ENCODE measurements at places on chromosomes 5 and 9. TPM values are rescaled to one million over a fixed set of nuclear protein-coding genes. Genes with fewer than 3 reads are reported as not detected.
A peak's percentile ranks its signal among the peaks of the same experiment; 100 is the strongest.

The ZBTB6 gene
- 6.6 TPM for total RNA-seq

The DNAH5 gene
- total RNA-seq: 0.08 TPM

The TUSC1 gene
- total RNA-seq: 5.7 TPM

The GNA14 gene
- 0.77 TPM for total RNA-seq

The PDLIM4 gene
- 3.2 TPM for total RNA-seq

DNA sequence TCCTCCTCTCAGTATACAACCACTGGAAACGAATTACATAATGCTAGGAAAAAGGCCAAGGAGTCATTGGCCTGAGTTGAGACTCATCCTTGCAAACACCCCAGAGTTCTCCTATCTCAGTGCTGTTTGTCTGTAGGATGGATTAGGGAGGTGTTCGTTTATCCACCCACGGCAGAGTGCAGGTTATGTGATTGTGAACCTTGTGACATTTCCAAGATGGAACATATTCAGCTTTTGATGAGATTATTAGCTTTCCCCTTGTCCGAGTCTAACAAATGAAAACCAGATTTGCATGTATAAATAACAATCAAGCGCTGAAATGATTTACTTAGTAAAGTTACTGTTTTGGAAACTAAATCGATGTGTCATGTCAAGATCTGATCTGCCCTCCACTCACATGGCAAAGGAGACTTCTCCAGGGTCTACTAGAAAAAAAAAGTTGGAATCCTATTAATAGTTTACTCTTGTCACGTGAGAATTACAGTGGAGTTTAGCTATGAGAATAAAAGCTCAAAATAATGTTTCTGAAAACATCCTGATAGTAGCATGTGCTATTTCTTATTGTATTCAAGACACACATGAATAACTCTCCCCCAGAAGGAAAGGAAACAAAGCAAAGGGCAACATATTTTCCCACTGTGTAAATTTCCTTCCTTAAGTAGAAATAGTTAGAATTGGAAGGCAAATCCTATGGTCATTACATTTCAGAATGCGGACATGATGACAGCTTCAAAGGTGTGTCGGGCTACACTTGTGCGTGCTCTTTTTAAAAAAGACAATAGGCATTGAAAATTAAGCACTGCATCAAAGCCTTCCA is 600.4 kb downstream of the EBF1 start:
- no peak for DNase-seq
- H3K36me3 ChIP-seq: no peaks in the 10 kb centered on the region
- no peak overlapping the region for H3K27ac ChIP-seq
- H3K4me1 ChIP-seq: no peaks in the 10 kb centered on the region

- H3K4me1 ChIP-seq: no peaks in the 10 kb centered on the region
- no peaks in the 10 kb centered on the region for H3K27me3 ChIP-seq
- no peaks in the 10 kb centered on the region for H3K36me3 ChIP-seq
- no peak for DNase-seq
Measured at GRCh38 chr5:97118261-97119006, 24.0 kb downstream of the LIX1 start.

DNA sequence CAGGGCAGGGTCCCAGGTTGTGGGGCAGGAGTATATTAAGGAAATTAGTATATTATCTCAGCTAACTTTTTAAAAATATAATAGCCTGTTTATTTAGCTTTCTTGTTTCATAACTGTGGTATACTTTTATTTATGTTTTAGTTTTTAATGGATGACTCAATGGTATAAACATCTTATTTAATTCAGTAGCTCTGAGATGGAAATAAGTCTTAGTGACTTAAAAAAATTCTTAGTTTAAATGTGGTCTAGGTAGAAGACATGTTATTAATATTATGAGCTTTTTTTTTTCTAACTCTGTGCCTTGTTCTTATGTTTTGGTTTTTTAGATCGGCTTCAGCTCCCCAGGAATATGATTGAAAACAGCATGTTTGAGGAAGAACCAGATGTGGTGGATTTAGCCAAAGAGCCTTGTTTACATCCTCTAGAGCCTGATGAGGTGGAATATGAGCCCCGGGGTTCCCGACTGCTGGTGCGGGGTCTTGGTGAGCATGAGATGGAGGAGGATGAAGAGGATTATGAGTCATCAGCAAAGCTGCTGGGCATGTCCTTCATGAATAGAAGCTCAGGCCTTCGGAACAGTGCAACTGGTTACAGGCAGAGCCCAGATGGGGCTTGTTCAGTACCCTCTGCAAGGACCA is 43.1 kb downstream of the LNPEP start:
- H3K27ac ChIP-seq: no peak overlapping the region
- H3K27me3 ChIP-seq: no peaks in the 10 kb centered on the region
- H3K4me1 ChIP-seq: peaks cover 45% of the 10 kb centered on the region
- H3K4me3 ChIP-seq: no peak overlapping the region

DNA sequence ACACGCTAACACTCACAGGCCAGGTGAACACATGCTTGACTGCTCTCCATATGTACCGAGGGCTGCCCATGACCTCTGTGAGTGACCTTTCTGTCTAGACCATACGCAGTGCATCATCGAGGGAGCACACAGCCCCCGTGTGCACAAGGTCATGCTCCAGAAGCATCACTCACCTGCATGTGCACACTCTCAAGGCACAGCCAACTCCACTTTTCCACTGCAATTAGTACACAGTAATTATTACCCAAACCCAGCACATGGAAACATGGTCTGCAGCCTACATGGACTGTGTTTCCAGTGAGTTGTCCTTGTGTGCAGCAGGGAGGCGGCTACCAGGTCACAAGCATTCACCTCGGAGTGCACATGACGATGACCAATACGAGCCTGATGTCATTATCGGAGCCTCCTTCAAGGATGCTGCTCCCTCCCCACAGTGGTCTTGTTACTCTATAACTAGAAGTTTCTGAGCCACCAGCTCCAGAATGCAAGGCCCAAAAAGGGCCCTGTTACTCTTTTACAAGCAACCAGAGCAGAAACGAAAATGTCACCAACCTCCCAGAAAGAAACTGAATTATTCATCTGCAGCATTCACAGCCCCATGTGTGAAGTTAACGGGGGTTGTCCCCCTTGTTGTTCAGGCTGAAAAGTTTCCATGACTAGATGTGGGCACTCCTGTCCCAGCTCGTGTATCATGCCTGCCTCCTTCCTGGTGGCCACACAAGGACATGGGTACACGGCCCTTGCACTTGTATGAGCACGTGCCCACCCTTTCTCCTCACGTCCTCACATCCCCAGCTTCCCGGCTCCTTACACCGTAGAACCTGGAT is 31.2 kb downstream of the SEMA4D start:
- H3K27ac ChIP-seq: no peak overlapping the region
- peaks cover 36% of the 10 kb centered on the region for H3K4me1 ChIP-seq
- peaks cover 7% of the 10 kb centered on the region for H3K36me3 ChIP-seq
- H3K4me3 ChIP-seq: no peak overlapping the region
- H3K27me3 ChIP-seq: no peaks in the 10 kb centered on the region

- peak overlapping the region; percentile 36 for H3K27ac ChIP-seq
- peaks cover 27% of the 10 kb centered on the region for H3K4me1 ChIP-seq
- H3K4me3 ChIP-seq: peak overlapping the region; percentile 52
Measured at GRCh38 chr9:98974994-98975712, 31.4 kb downstream of the COL15A1 start.

DNA sequence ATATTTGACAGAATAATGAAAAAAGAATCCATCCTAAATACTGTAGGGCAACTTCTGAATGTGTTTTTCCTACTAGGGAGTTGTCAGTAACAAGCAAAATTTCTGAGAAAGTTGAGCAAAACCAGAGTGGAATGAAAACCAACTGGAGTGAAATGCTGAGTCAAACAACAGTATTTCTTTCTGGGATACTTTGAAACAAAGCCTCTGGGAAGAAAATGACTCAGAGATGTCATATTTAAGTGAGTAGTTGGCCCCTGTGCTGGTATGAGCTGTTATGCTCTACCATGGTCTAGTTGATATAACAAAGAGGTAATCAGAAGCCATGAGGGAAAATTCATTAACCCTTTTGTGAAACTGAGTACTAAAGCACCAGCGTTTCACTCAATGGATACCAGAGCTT is 372.1 kb upstream of the C9orf72 start:
- no peak overlapping the region for H3K4me3 ChIP-seq
- no peaks in the 10 kb centered on the region for H3K27me3 ChIP-seq
- no peak for DNase-seq

GRCh38 chr5:93355691-93356090 is 225.3 kb downstream of the NR2F1-AS1 start:
- no peak for DNase-seq
- no peaks in the 10 kb centered on the region for H3K36me3 ChIP-seq
- no peaks in the 10 kb centered on the region for H3K27me3 ChIP-seq
- no peak overlapping the region for H3K27ac ChIP-seq
- no peaks in the 10 kb centered on the region for H3K4me1 ChIP-seq
- H3K4me3 ChIP-seq: no peak overlapping the region

DNA sequence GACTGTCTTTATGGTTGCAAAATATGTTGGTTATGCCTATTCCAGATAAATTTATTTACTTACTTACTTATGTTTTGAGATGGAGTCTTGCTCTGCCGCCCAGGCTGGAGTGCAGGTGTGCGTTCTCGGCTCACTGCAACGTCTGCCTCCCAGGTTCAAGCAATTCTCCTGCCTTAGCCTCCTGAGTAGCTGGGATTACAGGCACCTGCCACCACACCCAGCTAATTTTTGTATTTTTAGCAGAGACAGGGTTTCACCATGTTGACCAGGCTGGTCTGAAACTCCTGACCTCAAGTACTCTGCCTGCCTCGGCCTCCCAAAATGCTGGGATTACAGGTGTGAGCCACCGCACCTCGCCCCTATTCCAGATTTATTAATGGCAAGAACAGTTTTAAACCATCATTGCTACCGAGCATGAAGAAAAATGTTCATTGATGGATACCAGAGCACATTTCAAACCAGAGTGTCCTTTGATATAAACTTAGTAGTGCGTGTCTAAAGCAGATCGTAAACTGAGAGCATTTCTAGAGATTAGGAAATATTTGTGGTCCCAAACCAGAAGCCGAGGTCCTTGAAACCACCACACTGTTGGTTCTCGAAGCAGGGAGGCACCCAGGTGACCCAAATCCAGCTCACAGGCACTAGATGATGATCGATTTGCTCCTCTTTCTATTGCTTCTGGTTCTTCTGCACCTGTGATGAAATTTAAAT is 85.2 kb downstream of the GRAMD2B start:
- H3K4me1 ChIP-seq: no peaks in the 10 kb centered on the region
- no peaks in the 10 kb centered on the region for H3K36me3 ChIP-seq
- H3K27me3 ChIP-seq: no peaks in the 10 kb centered on the region

GRCh38 chr9:88678008-88678407 is 143.0 kb downstream of the NXNL2 start:
- no peak overlapping the region for H3K27ac ChIP-seq
- no peaks in the 10 kb centered on the region for H3K36me3 ChIP-seq

DNA sequence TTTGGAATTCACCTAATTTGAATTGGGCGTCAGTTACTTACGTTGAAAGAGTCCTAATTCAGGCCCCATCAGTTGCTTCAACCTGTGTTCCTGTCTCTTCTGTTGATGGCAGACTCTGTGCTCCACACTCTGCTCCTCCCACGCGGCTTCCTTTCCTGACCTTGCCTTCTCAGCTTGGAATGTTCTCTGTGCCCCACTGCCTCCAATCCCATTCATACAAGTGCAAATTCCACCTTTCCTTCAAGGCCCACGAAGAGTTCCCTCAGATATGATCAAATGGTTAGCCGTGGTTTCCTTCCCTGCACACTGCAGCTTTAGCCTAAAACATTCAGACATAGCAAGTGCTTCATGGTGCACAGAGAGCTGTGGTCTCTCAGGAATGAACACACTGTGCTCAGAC is 65.7 kb downstream of the SREK1 start:
- H3K4me1 ChIP-seq: no peaks in the 10 kb centered on the region
- DNase-seq: no peak
- no peak overlapping the region for H3K4me3 ChIP-seq
- H3K36me3 ChIP-seq: no peaks in the 10 kb centered on the region

DNA sequence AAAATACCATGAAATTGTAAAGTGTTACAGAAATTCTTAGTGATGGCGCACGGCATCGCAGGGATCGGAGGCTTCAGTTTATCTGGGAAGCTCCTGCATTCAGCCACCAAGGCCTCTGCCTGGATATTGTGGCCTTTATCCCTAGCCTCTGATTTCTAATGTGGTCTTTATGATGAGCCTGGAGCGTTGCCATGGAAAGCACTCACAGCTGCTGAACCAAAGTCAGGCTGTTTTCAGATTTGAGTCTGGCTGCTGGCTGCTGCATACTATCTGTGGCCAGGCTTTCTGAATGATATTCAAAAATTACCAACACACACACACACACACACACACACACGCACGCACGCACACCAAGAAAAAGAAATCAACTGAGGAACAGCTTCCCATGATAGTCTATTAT is 101.1 kb upstream of the ZNF366 start:
- H3K36me3 ChIP-seq: no peaks in the 10 kb centered on the region
- no peak overlapping the region for H3K27ac ChIP-seq
- H3K27me3 ChIP-seq: no peaks in the 10 kb centered on the region

DNA sequence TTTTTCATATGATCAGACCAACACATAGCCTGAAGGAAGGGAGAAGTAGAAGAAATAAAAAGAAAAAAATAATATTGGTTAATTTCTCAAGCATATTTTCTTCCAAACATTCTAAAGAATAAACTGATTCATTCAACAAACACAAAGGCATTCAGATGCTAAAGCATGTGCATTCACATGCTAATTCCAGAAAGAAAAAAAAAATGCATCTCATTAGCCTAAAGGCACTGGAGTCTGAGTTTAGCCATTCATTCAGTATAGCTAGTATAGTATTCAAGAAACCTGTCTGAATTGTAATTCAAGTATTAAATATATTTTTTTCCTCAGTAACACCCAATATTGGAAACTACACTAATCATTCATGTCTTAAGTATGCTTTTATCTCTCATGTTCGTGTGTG is 61.0 kb upstream of the FER start:
- peaks cover under 1% of the 10 kb centered on the region for H3K4me1 ChIP-seq
- no peaks in the 10 kb centered on the region for H3K36me3 ChIP-seq
- H3K27me3 ChIP-seq: no peaks in the 10 kb centered on the region
- no peak overlapping the region for H3K27ac ChIP-seq
- H3K4me3 ChIP-seq: no peak overlapping the region

All from psoas muscle (tissue), 8 donors.